COLO829 (cell line): ENCODE measurements at places on chromosomes 4 and X.

GRCh38 chr4:180041576-180041975, 2201.6 kb upstream of the TENM3 start:
- DNase-seq: no peak

DNA sequence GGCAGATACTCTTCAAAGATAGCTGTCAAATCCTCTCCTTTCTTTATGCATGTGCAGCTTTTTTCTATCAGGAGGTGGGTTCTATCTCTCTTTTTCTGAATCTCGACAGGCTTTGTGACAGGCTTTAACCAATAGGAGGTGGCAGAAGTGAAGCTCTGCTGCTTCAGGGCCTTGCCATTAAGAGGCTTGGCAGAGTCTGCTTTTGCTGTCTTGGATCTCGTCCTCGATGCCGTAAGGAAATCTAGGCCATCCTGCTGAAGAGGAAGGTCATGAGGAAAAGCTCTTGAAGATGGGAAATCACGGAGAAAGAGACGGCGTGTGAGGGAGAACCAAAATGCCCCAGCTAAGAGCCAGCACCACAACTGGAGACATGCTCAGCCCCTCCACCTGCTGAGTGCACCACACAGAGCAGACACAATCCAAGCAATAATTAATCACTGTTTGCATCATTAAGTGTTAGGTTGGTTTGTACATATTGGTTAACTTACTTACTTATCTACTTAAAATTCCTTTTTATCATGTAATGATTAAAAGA, 92.2 kb downstream of the DDIT4L start:
- DNase-seq: no peak

GRCh38 chr4:159062381-159062780, 40.5 kb upstream of the RAPGEF2 start:
- DNase-seq: no peak

DNA sequence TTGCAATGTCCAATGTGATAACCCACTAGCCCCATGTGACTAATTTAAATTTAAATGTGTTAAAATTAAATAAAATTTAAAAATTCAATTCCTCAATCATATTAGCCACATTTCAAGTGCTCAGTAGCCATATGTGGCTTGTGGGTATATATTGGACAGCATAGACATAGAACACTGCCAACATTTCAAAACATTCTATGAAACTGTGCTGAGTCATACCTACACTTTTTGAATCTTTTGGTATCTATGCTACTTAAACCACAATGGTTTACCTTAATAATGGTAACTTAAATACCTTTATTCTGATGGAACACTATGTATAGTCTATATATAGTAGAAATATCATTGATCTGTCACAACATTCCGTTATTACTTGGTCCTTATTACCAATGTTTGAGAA, 223.4 kb upstream of the ATOH1 start:
- DNase-seq: no peak

DNA sequence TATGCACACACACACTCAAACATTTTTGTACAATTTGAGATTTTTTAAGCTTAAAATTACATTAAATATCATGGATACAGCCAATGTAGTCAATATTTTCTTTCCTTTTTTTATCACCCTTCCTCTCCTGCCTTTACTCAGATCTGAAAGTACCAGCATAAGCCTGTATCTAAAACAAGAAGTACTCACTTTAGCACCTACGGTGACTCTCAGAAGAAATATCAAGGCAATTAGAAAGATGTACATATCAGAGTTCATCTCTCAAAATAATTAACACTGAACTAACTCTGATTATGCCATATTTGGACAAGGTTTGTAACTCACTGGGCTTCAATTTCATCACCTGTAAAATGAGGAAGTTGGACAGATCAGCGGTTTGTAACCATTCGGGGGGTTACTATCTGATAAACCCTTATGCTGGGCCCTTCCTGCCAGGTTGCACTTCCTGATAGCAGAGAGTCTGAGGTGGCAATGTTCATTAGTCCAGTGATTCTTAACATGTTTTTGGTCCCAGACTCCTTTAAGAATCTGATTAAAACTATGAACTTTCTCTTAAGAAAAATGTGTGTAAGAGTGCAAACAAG, 5.7 kb upstream of the GPR174 start:
- DNase-seq: no peak

- DNase-seq: no peak
Observed at GRCh38 chrX:16687514-16687913, 25.0 kb downstream of the CTPS2 start.

- no peak for DNase-seq
Observed at GRCh38 chr4:100356172-100356571, 161.7 kb downstream of the EMCN start.

DNA sequence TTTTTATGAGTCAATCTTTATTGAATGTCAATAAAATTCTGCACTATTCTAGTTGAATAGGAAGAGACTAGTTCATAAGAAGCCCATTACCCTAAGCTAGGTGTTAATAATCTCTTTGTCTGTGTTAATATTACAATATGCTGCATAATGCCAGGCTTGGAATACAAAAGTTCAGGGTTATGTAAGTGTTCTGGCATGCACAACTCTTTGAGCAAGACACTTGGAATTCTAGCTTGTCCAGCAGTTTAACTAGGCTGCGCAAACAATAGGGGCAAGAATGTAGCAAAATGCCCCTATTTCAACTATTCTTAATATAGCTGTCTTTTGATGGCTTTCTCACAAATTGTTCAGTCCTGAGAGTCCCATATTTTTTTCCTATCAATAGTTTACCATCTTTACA, 31.3 kb upstream of the ETNPPL start:
- DNase-seq: no peak

DNA sequence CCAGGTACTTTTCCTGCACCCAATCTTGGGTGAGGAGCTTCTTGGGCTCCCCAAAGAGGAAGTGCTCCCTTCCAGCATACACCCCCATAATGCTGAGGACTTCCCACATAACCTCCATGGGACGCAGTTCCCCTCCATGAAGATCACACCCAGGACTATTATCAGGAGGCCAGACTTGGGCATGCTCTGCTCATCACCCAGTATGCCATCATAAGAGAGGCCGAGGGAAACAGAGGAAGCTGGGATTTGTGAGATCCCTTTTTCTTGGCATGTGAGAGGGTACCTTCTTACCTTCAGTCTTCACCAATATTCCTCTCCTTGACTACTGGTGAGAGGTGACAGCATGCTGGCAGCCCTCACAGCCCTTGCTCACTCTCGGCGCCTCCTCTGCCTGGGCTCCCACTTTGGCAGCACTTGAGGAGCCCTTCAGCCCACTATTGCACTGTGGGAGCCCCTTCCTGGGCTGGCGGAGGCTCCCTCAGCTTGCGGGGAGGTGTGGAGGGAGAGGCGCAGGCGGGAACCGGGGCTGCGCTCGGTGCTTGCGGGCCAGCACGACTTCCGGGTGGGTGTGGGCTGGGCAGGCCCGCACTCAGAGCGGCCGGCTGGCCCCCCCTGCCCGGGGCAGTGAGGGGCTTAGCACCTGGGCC, 15.7 kb upstream of the HSFX1 start:
- DNase-seq: no peak

- DNase-seq: no peak
Observed at GRCh38 chrX:12954981-12955380, 19.9 kb upstream of the TMSB4X start.

DNA sequence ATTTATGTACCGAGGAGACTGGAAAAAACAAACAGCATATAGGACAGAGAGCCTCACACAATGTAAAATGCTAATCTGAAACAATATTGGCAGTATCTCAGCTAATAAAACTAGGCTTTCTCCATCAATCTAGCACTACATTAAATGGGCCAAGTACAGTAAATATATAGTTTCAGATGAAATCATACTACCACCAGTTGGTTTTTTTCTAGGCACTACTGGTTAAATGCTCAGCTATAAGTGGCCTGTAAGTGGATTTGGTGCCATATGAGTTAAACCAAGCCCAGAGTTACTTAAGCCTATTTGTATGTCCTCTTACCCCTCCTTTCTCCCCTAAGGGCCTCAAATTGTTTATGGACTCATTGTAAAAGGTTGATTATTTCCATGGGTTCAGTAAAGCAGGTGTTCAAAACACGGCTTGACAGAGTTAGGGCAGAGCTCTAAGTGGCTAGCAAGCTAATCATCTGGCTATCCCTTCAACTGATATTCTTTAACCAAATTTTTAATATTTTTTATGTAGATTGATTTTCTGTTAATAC, 57.5 kb downstream of the FAM13A start:
- DNase-seq: no peak

DNA sequence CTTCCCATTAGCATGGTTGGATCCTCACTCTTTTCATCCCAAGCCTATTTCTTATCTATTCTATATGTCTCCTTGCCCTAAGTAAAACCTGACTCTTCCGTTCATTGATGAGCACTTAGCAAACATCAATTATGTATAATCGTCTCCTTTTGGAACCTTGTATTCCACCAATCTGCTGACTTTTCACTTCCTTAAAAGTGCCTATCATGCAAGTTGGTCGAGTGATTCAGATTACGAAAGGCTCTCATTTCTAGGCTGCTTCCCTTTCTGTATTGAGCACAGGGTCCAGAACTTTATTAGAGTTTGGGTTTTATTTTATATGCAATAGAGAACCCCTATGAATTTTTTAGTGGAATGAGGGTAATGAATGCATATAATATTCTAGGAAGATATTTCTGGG, 27.1 kb upstream of the ALB start:
- DNase-seq: no peak

GRCh38 chrX:13215729-13216128, 104.1 kb downstream of the ATXN3L start:
- no peak for DNase-seq

GRCh38 chr4:61992351-61992750, 792.2 kb downstream of the ADGRL3 start:
- no peak for DNase-seq

- no peak for DNase-seq
Observed at GRCh38 chrX:17829566-17829965, 31.5 kb downstream of the RAI2 start.

- DNase-seq: peak; percentile 74
Observed at GRCh38 chrX:72306851-72307645, 1.3 kb upstream of the CITED1 start.

- DNase-seq: no peak
Observed at GRCh38 chr4:14920759-14921320, 81.4 kb upstream of the CPEB2 start.

GRCh38 chrX:39152106-39152649, 350.9 kb downstream of the MID1IP1 start:
- peak; percentile 16 for DNase-seq
